ENCODE measurements at places on chromosomes 2 and 18.

- no peak for DNase-seq
Observed at GRCh38 chr2:43348908-43349661, 122.7 kb upstream of the ZFP36L2 start.

- DNase-seq = no peak
Observed at GRCh38 chr2:240573071-240573515, 4.8 kb downstream of the RNPEPL1 start.

DNA sequence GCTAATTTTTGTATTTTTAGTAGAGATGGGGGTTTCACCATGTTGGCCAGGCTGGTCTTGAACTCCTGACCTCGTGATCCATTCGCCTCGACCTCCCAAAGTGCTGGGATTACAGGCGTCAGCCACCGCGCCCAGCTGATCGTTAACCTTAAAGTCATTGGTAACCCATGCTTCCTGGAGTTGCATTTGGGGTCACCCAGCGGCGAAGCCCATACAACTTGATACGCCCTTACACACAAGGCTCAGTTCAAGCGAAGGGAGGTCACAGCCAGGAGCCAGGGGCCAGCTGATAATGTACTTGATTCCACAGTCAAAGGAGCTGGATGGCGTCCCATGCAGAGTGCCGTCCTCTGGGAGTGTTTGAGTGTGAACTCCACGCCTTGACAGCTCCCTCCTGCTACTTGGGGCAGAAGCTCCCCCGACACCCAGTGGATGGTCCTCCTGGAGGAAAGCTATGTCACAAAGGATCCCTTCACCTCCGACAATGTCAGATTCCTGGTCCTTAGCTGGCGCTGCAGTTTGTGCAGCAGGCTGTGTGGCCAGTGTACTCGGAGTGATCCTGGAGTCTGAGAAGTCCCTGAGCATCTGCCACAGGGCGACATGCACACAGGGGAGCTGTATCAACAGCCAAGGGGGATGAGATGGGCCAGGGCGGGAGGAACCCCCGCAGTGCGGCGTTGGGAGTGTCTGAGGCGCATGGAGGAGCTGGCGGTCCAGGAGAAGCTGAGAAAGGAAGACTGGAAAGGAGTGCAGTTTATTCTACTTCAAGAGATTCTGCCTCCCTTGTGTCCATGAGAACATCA, 7.9 kb downstream of the CLHC1 start:
- peak; percentile 52 for DNase-seq

GRCh38 chr2:38592951-38593350, 9.8 kb downstream of the HNRNPLL start:
- no peak for DNase-seq

DNA sequence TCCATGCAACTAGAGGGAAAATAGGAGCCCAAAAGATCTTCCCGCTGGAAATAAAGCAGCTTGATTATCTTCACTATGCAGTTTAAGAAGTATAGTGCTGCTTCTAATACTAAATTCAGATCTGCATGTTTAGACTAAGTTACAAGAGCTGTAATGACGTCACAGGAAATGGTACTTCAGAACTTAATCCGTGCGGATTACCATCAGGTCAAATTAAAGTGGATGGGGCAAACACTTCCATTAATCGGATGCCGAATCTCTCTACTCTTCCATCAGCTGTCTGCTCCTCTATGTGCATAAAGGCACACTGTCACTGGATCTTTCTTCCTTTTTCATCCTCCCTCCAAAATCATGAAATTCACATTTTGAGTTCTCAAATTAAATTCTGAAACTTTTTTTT, 52.6 kb downstream of the TRAPPC12 start:
- DNase-seq = no peak

DNA sequence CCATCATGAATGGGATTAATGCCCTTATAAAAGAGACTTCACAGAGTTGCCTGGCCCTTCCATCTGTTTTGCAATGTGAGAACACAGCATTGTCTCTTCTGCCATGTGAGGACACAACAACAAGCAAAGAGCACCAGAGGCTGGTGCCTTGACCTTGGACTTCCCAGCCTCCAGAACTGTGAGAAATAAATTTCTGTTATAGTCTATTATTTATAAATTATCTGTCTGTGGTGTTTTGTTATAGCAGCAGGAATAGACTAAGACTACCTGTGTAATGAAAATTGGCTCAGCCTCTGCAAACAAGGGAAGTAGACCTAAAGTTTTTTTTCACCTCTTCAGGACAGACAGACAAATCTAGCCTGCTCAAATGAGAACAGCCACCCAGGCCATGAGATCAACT, 19.3 kb upstream of the ZC3H15 start:
- no peak for DNase-seq

GRCh38 chr2:106885971-106886915, at the start of gene ST6GAL2:
TSS of gene ST6GAL2 (minus strand) at chr2:106886167. CDS start at chr2:106843977, 42,190 bp downstream.
- DNase-seq = peak; percentile 77

DNA sequence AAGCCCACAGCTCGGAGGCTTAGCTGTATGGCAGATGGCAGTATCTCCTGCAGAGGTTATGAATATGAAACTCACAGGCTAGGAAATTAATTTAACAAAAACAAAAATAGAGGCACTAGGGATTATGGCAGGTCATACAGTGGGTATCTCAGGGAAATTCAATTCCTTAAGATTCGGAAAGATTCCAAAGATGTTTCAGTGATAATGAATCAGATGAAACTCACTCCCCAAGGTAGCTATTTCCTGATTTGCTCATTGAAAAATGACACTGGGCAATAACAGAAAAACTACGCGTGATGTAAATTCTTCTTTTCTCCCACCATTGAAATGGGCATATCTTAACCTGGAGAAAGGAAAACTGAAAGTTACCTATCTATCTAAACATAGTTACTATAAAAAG, 414.1 kb downstream of the STK39 start:
- DNase-seq = no peak

GRCh38 chr2:78780256-78780655, 245.2 kb upstream of the REG3G start:
- no peak for DNase-seq

GRCh38 chr18:7608174-7608550, 41.0 kb downstream of the PTPRM start:
- no peak for DNase-seq

DNA sequence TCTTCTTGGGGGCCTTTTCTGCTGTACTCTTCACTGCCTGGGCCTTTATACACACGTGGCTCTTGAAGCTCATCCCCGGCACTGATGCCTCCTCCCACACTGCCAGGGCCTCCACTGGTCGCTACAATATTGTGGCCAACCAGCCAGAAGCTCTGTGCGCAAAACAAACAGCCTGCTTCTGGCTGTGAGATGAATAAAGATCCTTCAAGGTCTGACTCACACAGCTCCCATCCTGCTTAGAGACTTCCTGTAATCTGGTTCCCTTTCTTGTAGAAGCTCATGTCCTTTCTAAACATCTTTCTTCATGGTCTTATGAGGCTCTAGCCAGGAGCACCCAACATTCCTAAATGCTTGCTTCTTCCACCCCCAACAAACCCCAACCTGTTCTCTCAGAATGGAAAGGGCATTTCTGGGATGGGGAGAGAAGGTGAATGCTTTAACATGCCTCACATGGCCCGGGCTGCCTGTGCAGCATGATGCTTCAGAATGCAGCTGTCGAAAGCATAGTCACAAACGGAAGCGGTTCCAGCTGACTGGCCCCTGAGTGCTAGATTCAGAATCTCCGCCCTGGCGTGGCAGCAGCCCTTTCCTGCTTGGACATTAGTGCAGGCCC, 24.6 kb downstream of the NRP2 start:
- no peak for DNase-seq

DNA sequence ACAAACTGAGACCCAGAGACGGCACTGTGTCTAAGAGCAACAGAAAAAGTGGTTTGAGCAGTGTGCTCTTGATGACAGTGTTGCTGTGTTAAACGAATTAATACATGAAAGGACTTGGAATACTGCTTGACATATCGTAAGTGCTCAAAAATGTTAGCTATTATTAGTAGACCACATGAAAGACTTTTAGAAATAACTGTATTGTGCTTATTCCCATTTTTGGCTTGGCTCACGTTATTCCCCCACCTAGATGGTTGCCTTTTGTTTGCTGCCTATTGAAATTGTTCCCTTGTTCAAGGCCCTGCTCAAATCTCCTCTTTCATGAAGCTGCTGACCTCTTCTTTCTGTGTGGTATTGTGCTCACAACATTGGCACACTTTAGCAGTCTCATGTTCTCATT, 27.8 kb upstream of the C2orf74 start:
- no peak for DNase-seq

DNA sequence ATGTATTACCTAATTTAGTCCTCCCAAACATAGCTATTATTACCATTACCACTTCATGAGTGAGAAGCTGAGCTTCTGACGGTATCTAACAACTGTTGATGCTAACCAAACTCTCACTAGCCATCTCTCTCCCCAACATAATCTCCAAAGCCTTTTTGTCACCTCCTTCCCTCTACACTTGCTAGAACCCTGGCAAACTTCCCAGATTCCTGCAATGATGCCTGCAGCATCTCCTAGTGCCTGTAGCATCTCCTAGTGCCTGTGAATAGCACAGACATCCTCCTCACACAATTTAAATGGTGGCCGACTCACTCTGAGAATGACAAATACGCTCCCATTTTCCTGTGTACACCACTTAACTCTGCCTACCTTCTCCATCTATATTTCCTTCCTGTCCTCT, 126.7 kb downstream of the STK39 start:
- DNase-seq = no peak

- no peak for DNase-seq
Observed at GRCh38 chr2:10346929-10347561, 44.3 kb downstream of the HPCAL1 start.

GRCh38 chr2:36439084-36439483, 83.5 kb downstream of the CRIM1 start:
- DNase-seq = no peak

- DNase-seq = peak; percentile 78
Observed at GRCh38 chr2:69565431-69565839, 78.1 kb downstream of the AAK1 start.

- DNase-seq = no peak
Observed at GRCh38 chr2:85158559-85159273, 25.5 kb downstream of the TCF7L1 start.

- no peak for DNase-seq
Observed at GRCh38 chr2:11082880-11083279, 72.4 kb upstream of the SLC66A3 start.

- no peak for DNase-seq
Observed at GRCh38 chr2:111951486-111951885, 53.1 kb downstream of the MERTK start.

DNA sequence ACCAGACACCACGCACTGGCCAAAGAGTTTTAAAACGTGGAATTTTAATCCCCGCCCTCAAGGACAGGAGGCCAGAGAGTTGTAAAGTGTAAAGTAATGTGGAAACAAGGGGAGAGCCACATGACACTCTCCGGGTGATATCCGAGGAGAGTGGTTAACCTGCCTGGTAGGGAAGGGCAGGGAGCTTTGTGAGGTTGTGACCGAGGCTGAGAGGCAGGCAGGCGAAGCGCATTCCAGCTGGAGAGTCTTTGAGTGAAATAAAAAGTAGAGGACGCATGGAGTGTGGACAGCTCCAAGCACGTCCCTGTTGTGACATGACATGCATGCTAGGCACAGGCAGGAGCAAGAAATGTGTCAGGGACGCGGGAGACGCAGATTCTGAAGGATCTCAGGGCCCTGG, 539.5 kb downstream of the RNF144A start:
- no peak for DNase-seq

GRCh38 chr2:158182676-158183295, 81.1 kb downstream of the UPP2 start:
- DNase-seq = no peak

DNA sequence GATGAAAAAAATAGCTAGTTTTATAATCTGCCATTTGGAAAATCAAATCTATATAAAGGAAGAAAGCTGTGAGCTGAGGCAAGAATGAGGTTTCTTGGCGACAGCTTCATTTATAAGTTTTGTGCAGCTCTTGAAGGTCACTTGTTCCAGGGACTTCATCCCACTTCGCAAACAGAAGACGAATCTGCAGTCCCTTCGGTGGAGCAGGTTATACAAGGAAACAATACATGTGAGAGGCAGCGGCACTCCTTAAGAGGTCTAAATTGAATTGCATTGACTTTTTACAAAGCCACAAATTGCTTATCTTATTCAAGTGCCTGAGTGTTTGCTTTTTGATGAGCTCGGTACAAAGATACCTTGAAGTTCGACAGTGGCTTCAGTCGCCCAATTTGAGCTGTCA, 72.2 kb downstream of the C1QL2 start:
- no peak for DNase-seq

GRCh38 chr2:157326698-157327097, 1.1 kb upstream of the ERMN start:
- DNase-seq = no peak

DNA sequence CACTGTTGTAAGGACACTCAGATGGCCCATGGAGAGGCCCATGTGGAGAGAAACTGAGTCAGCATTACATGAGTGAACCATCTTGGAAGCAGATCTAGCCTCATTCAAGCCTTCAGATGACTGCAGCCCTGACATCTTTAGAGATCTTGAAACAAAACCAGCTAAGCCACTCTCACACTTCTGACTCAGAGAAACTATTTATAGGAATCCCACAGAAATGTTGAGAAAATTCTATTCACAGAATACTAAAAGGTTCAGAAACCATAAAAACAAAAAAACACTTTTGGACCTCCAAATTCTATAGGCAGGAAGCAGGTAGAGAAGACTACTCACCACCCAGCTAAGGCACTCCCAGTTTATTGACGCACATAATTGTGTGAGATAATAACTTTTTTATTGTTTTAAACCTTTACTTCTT, 8.7 kb downstream of the TMEM169 start:
- DNase-seq = no peak

DNA sequence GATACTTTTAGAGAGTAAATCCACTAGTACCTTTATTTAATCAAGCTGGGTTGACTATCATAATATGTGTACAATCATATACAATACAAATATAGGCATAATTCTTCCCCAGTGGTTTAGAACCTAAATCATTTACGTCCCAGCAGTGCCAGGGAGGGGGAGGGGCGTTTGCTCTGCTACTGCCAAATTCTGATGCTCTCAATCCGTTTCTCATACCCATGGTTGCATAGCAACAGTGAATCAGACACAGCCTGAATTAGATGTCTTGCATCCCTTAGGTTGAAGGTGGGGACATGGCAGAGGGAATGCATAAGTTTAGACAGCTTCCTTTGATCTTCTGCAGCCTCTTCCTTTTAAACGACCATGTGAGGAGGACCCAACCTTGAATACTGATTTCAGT, 135.4 kb downstream of the ABCA12 start:
- DNase-seq = peak; percentile 46

DNA sequence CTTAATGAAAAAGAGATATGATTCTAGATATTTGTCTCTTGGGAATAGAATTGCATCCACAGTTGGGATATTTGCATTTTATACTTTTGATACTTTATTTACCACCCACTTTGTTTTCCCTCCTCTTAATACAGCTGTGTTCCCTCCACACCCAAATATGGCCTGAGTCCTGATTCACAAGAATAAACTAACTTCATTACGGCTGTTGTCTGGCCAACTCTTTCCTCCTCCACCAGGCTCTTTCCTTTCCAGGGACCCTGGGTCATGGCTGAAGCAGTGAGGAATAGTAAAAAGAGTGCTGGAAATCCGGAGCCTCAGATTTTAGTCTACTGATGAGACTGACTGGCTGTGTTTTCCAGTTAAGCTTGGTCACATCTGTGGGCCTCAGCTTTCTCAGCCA, 48.4 kb upstream of the STAM2 start:
- DNase-seq = no peak

Data from ecto neural progenitor cell (in vitro differentiated cells).